ENCODE measurements at places on chromosomes 3 and 15.

GRCh38 chr3:44929782-44930181, 46.2 kb downstream of the ZDHHC3 start:
- no peak for DNase-seq

DNA sequence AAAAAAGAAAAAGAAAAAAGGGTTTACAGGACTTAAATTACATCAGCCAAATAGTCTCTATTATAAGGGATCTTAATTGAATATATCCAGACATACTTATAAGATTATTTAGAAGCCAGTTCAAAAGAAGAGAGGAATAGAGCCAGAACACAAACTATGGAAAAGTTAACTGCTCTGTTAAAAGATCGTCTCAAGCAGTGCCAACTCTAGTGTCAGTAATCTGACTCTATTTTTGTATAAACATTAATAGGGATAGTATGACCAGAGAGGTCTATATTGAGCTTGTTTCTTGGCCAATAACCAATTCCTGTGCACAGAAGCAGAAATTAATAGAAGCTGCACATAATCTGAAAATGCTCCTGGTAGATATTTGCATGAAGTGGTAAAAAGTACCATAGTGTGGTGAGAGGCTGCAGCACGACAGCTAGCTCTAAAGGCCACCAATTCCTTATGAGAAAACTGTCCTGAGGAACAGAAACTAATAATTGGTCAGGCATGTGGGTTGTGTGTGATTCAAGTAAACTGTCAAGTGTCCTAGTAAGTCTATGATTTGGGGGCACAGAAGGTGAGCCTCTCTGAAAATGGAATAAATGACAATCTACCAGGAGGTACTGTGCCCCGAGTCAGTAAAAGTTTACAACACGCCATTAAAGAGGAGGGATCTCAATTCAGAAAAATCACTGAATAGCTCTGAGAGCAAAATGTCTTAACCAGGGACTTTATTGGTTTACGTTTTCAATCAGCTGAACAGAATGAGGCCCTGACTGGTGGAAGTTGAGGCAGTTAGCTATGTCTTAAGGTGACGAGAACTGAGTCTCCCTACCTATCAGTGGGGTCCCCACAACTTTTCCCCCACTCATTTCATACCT, 51.5 kb upstream of the NANOGP8 start:
- DNase-seq, result no peak

GRCh38 chr15:73697033-73697467, 12.9 kb downstream of the CD276 start:
- DNase-seq, result peak; percentile 62

- DNase-seq, result no peak
These were observed 18.7 kb downstream of the CFAP161 start for GRCh38 chr15:81152799-81153198.

GRCh38 chr3:123881771-123882170, 2.4 kb downstream of the MYLK start:
- DNase-seq, result no peak

- DNase-seq, result no peak
These were observed 23.4 kb upstream of the ACAP2 start for GRCh38 chr3:195466251-195466650.

DNA sequence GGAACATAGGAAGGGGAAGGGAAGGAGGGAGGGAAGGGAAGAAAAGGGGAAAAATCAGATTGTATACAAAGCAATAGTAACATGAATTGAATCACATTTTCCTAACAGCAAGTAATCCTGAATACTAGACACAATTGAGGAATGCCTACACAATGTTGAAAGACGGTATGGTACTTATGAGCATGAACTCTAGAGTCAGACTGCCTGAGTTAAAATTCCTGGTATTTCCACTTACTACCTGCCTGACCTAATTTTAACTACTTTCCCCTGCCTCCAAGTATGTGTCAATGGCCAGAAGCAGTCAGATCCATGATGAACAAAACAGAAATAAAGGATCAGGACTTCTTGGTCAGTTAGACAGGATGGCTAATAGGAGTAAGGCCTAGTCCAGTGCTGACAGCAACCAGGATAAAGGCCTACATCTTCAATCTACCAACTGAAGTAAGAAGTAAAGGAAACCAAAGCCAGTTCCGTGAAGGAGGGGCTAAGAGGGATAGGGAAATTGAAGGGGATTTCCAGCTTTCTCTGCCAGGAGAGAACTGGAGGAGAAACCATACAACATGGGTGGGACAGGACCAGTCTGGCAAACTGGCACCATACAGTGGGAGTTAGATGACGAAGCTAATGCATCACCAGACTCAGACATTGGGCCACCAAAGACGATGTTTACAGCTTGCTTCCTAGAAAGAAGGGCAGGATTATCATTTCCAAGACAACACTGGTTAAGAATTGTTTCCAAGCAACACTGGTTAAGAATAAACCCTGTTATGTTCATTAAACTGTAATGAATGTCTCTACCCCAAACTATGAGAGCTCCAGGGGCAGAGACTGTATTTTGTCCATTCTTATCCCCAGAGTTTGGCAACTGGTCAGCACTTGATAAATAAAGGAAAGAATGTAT, 151.6 kb upstream of the UBE2E2 start:
- no peak for DNase-seq

DNA sequence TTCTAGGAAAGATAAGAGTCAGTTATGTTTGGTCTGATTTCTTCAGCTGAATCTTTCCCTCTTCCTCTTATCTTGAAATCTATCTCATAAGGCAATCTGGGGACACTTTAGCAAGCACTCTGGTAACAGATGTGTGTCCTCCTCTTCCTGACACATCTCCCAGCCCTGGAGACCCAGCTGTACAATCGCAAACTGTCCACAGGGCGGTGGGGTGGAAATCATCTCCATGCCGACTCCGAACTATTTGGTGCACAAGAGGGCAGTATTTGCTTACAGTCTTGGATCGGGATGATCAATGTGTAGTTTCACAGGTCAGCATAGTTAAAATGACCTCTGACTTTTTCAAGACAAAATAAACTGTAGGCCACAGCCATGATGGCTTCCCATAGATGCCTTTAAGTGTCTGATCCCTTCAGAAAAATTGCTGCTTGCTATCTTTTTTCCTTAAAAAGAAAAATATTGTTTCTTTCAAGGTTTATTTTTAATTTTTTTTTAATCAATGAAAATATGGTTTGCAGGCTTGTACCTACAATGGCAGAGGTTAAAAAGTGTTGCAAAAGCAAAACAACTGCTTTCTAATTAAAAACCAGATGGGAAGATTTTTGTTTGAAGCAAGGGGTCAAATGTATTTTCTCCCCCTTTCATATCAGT, 17.7 kb downstream of the EEFSEC start:
- DNase-seq, result peak; percentile 75

DNA sequence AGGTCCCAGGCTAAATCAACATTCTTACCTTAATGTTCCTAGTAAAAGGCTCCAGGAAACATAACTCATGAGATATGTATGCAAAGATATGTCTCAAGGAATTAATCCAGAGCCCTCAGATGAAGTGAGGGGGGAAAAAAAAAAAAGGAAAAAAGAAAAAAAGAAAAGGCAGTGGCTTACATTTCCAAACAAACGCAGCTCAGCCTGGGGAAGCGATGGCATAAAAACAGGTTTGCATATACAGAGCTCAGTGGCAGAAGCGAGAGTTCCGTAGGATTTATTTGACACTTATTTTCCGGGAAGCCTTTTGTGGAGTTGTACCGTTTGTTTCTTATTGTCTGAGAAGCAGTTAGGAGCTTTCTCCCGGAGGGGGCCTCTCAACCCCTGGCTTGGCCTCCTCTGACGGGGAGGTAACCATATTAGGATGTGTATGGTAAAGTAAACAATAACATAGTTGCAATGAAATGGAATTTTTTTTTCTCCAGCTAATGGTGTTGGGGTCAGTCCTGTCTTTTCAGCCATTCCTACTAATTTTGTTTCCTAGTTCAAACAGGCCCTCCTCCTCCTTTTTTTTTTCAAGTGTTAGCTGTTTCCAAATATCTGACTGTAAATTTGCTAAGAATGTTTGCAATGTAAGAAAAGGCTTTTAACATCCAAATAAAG, 338.6 kb downstream of the FOXP1 start:
- DNase-seq, result no peak

DNA sequence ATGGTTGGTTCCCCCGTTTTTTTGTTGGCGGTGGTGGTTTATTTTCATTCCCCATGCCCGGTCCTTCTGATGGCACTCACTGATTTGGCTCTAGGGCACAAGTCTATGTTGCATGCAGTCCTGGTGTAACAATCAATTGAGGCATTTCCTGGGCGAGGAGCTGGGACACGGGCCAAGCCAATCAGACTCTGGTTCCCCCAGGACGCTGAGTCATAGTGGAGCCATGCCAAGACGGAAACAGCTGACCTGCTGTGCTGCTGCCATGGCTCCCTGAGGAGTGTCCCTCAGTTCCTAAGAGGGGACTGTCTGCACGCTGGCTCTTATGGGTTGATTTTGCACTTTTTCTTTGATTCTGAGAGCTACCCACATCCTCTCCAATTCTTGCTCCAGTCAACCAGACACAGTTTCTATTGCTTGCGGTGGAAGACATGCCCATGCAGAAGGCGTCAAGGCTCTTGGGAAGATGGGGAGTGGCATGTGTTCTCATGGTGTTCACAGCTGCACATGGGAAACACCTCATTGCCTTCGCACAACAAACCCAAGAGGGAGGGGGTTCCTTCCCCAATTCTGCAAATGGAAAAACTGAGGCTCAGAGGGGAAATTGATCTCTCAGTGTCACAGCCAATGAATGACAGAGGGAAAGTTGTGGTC, 28.3 kb upstream of the ALDH1L1 start:
- no peak for DNase-seq

- no peak for DNase-seq
These were observed 10.0 kb downstream of the CRYGS start for GRCh38 chr3:186534113-186534669.

- no peak for DNase-seq
These were observed 767.1 kb downstream of the IGSF11 start for GRCh38 chr3:118267588-118267987.

- no peak for DNase-seq
These were observed 228.0 kb upstream of the LRRFIP2 start for GRCh38 chr3:37402351-37402750.

DNA sequence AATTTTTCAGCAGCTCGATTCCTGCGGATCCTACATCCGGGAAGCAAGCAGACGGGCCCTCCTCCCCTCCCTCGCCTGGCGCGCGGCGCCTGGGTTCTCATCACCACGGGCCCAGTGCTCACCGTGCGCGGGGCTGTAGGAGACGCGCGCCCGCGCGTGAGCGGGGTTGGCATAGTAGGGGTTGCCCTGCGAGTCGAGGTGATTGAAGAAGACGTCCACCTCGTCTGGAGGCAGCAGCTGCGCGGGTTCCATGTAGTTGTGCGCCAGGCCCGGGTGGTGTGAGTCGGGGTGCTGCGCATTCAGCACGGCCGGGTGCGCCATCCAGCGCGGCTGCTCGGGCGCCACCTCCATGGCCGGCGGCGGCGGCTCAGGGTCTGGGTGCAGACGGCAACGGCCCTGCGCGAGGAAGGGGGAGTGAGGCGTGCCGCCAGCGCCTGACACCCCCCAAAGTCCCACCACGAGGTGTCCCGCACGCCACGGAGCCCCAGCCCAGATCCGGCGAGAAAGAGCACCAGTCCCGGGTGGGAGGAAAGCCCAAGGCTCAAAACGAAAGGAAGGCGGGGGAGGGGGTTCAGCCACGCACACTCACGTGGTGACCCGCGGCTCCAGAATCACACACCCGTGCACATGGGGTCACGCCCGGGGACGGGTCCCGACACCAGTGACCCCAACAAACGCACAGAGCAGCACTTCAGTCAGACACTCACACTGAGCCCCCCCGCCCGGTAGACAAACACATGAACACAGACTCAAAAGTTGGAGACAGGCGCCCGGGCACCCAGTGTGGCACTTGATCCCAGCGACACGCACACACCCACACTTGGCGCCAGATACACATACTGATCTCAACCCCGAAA, 6.1 kb downstream of the GATA2 start:
- no peak for DNase-seq

DNA sequence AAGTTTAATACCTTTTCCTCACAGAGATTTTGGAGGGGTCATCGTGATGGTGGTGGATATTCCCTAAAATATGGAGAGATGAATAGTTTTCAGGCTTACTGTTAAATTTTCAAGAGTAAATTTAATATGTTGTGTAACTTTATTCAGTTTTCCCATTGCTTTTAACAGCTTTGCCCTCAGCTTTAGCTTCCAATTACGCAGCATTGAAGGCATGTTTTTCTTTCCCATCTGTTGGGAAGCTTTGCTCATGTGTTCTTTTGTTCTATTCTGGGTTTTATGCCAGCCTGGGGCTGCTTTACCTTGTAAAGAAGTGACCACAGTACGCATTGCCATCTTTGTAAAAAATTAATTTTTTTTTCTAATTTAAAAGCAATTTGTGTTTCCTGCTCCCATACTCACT, 151.5 kb downstream of the B3GALNT1 start:
- no peak for DNase-seq

DNA sequence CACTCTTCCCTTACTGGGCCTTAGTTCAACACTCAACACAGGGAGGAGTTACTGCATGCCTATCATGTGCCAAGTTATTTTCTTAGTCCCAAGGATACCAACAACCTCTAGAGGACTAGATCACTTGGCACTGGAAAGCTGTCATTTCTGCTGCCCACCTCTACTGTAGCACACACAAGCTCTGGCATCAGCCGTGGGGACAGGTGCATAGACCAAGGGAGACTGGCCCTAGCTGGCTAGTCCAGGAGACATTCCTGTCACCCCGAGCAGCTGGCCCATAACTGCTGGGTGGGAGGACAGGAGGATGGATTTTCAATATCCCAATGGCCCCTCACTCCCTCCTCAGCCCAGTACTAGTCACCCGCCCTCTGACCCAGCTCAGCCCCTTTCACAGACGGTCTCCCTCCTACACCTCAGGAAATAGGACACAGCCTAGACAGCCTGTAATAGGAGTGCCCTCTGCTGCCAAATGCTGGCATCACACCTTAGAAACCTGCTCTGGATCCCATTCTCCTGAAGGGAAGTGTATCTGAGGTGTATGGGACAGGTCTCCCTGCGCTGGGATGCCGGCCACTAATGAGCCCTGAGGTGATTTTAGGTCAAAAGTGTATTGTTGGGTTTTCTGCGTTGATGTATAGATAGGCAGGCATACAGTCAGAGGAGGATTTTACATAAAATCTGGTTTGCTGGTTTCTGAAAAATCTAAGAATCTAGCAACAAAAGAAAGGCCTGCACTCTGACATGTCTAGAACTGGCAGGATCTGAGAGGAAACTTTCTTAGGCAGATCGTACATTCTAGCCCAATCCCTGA, 3.4 kb upstream of the DZIP1L start:
- DNase-seq, result peak; percentile 85

GRCh38 chr3:113218011-113218680, 6.8 kb downstream of the BOC start:
- DNase-seq, result no peak

- DNase-seq, result no peak
These were observed 168.3 kb upstream of the SEMA6D start for GRCh38 chr15:47548986-47549385.
